ENCODE measurements at places on chromosomes 6 and 20.

GRCh38 chr6:153957394-153957793, 81.6 kb upstream of the OPRM1 start:
- DNase-seq = no peak

GRCh38 chr6:108896111-108896661, 48.0 kb downstream of the ARMC2 start:
- no peak for DNase-seq

GRCh38 chr6:33632558-33633039, 11.5 kb downstream of the ITPR3 start:
- peak; percentile 76 for DNase-seq

DNA sequence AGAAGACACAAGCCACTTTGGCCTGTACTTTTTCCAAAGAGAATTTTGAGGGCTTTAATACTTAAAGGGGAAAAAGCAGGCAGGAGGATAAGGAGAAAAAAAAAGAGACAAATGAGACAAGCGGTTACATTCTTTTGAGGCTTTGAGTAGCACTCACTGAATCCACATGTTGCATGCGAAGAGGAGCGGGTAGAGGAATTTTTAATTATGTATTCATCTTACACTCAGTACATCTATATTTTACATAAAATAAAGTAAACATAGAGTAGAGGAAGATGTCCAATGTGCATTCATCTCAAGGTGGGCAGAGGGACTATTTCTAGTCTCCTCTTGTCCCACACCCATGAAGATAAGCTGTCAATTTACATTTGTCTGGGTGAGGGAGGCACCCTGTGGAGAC, 266.9 kb downstream of the CD109 start:
- no peak for DNase-seq

DNA sequence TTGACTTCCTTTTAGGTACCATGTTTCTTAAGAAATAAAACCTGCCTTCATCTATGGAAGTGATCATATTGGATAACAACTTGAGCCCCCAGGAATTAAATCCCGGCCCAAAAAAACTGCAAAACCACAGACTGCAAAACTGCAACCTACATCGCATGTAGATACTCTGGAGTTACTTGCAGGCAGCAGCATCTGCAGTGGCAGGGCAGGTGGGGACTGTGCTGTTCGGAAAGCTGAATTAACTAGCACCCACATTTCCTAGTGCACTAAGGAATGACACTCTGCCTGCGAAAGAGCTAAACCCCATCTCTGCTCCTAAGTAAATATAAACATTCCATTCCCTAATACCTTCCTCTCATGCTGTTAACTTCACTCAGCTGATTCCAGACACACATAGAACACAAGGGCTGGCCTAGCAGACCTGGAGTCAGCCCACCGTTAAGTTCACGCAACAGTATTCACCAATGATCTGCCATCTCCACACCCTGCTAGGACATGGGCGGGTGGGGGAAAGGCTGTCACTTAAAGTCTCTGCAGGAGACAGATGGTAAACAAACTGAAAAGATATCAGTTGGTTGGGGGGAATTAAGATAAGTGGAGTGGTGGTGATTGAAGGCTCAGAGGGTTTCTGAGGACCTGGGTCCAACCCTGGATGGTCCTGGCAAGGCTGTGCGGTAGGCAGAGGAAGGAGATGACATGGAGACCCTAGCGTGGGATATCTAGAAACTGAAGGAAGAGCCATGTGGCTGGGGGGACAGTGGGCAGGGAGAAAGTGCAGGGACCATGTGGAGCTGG, 128.4 kb downstream of the SYCP2 start:
- DNase-seq = no peak

GRCh38 chr6:105302617-105303128, 100.2 kb downstream of the PREP start:
- peak; percentile 85 for DNase-seq

- DNase-seq = no peak
Observed at GRCh38 chr6:81485395-81485794, 267.1 kb downstream of the TENT5A start.

- DNase-seq = no peak
Observed at GRCh38 chr6:48486876-48487275, 375.9 kb upstream of the PTCHD4 start.

GRCh38 chr6:28765978-28766351, 157.8 kb downstream of the TRIM27 start:
- no peak for DNase-seq

- no peak for DNase-seq
Observed at GRCh38 chr6:89360415-89360999, 8.0 kb upstream of the UBE2J1 start.

DNA sequence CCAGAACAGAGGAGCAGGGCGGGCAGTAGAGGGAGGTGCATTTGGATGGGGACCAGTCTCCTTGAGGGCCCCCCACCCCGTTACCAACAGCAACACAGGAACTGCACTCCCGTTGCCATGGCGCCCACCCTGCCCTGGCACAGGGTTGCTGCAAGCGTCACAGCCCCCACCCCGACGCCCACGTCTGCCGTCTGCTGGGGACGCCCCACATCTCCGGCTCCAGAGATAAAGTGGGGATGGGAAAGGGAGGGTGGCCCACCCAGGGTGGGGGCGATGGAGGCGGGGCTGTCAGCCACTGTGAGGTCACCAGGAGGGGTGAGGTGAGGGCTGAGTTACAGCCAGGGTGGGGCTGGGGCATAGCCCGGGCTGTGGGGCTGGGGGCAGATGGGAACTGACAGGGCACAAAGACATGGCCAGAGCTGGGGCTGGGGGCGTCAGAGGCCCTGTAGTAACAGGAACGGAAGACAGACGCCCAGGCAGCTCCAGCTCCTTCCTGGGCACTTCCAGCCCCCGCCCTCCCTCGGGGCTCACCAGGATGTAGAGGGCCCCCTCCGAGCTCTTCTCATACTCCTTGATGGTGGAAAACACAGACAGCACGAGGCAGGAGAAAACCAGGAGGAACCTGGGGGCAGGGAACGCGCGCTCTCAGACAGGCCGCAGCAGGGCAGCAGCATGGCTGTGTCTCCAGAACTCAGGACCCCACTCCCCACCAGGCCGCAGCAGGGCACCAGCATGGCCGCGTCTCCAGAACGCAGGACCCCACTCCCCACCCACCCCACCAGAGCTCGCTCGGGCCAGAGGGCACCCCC, 26.0 kb downstream of the KCNQ2 start:
- DNase-seq = no peak

All from DMS53 (cell line).